Non-pigmented ciliary epithelial cell (primary cell): ENCODE measurements at places on chromosomes 3 and 15.

DNA sequence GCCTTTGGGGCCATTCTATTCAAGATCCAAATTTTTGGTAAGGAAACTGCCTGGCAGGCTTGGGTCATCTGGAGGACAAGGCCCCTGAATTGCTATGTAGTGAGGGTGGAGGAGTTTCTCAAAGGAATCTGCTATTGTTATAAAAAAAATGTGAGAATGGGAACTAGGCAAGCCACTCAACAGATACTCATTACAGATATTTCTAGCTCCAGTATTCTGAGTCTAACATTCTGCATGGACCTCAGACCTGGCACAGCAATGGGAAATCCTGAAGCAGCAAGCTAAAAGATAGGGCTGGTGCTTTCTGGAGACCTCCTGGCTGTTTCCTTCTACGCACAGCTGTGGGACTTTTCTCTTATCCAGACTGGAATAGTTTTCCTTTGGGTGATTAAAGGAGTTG, 430.7 kb upstream of the RBMS3 start:
- DNase-seq = no peak

DNA sequence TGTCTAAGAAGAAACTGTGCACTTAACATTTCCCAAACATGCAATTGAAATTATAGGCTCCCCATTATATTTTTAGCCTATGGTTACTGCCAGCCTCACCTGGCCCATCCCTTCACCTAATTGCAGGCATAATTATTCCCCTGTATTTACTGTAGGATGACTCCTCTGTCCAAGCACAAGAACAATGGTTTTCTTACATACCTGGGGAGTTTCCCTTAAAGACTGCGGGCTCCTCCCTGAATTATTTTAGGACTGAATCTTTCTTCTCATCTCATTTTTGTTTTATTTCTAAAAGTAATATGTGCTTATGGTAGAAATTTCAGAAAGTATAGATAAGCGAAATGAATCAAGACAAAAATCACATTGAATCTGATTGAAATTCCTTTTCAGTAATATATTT, 11.4 kb downstream of the TM4SF1 start:
- DNase-seq = no peak

DNA sequence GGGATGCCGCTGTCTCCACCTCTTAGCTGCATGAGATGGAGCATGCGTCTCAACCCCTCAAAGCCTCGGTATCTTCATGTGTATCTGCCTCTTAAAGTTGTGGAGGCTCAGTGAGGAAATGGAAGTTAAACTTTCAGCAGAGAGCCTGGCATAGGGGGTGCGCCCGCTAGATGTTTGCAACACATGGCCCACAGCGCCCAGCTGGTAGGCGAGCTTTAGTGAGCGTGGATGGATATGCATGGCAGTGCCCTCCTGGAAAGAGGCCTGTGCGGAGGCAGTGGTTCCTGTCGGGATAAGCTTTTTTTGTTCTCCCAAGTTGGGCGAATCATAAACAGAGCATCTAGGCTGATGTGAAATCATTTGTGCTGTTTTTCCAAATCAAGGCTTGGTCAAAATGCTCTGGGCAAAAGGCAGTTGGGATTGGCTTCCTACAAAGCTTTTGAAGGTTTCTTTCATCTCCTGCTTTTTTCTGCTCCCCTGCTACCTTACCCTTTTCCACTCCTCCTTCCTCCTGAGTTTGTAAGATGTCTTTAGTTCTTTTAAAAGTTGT, 272.4 kb upstream of the TPM1 start:
- DNase-seq = no peak

DNA sequence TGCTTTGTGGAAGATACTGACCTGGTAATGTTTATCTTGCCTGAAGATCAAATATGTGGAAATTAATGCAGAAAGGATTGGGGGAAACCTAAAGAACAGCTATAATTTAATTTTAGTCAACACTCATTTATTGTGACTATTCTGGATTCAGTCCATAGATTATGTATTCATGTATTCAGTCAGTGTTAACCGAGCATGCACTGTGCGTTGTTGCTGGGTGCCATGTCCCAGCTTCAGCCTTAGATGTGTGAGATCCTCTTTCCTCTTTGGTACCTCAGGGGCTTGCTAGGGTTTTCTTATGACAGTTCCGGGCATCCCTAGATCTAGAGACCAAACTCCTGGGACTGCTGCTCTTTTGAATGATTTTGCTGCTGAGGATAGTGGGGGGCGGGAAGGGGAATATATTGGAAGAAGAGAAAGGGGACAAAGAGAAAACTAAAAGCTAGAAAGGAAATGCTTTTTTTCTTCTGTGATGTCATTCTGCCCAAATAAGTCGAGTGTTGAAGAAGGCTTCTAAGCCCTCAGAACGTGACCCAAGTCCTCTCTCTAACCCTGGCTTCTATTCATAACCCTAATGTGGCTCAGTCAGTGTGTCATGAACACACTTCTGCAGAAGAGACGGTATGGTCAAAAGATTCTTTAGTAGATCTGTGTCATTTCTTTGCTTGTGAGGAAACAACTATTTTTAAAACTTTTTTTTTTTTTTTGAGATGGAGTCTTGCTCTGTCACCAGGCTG, 33.5 kb downstream of the STARD9 start:
- no peak for DNase-seq

DNA sequence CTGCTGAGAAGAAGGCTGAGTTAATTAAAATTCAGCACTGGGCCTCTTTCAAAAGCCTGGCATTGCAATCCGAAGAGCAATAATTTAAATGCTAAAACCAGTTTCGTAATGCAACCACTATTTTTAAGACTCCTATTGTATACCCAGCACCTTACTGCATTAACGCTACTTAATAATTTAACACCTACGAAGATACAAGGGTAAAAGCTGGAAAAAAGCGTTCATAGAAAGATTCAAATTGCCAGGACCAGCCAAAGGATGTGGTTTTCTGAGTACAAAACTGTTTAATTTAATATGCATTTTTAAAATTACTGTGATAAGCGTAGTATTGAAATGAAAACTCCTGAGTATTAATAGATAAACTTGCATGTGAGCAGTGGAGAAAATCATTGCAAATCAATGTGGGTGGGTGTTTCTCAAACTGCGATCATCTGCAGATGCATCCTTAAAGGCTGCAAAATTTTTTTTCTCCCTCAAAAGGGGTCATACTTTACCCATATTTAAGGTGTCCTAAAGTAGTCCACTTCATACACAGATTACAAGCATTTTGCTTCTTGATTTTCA, 12.9 kb upstream of the RASGRP1 start:
- DNase-seq = no peak

DNA sequence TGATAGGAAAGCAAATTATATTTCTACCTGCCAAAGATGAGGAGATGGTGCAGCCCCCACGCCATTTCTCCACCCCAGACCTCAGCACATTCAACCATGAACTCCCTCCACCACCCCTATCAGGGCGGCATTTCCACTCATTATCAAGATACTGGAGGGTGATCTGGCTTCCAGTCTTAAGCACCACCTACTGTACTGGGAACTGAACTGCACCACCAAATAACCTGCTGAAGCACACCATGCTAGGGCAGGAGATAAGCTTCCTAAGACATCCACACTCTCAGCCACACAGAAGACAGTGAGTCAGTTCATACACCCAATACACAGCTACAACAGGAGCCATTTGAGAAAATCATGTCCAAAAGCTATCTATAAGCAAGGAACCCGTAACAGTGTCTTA, 98.8 kb downstream of the FGF7 start:
- no peak for DNase-seq

- DNase-seq = no peak
Measured at GRCh38 chr15:99504823-99505551, 60.8 kb upstream of the MEF2A start.

DNA sequence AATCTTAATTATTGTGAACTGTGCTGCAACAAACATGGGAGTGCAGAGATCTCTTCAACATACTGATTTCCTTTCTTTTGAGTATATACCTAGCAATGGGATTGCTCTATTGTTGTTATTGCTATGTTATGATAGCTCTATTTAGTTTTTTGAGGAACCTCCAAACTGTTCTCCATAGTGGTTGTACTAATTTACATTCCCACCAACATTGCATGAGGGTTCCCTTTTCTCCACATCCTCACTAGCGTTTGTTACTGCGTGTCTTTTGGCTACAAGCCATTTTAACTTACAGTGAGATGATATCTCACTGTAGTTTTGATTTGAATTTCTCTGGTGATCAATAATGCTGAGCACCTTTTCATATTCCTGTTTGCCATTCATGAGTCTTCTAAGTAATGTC, 45.5 kb upstream of the TNFSF10 start:
- DNase-seq = no peak

GRCh38 chr15:86558252-86558651, 478.6 kb downstream of the AGBL1 start:
- DNase-seq = no peak

GRCh38 chr3:15017191-15017590, 47.9 kb downstream of the MRPS25 start:
- no peak for DNase-seq
